ENCODE measurements at places on chromosomes 16 and 17.

GRCh38 chr16:31149332-31149731 is 534 bp downstream of the PRSS36 start:
- DNase-seq, result no peak

- no peak for DNase-seq
Measured at GRCh38 chr16:770411-770810, 9.9 kb downstream of the MSLN start.

DNA sequence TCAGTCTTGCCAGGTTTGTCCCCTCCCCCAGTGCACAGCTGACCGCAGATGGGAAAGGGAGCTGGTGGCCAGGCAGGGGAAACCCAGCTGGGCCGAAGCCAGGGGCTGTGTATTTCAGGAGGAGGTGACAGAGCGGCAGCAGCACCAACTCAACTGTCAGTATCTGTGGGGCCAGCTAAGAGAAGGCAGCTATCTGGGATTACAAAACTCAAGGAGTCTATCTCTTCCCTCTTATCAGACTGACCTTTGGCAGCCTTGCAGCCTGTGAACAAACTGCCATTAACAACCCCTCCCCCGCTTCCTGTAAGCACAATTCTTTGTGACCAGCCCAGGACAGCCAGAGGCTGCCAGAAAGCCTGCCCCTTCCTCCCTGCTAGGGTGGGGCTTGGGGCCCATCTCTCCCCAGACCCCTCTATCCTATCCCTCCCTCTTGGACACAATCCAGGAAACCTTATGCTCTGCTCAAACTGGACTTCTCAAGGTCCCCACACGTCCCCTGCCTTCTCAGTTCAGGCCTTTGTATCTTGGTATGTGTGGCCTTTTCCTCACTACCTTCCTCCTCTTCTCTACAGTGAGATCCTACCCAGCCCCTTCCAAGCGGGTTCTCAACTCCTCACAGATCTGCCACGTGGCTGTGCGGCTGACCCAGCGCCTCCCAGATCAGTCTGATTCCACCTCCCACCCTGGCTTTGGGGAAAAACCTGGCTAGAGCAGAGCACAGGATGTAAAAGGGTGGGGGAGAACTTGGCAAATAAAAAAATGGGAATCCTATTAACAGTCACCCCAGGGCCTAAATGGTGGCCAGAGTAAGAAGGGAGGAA is 10.5 kb downstream of the ST3GAL2 start:
- DNase-seq, result peak; percentile 38

GRCh38 chr17:63780507-63780906 is 6.5 kb downstream of the DDX42 start:
- DNase-seq, result no peak
